ENCODE measurements at places on chromosomes 16 and 17.

GRCh38 chr16:66326991-66327513 lies 39.4 kb upstream of the CDH5 start:
- no peak for DNase-seq

- DNase-seq = no peak
Measured at GRCh38 chr17:78534492-78535272, 42.5 kb downstream of the DNAH17 start.

DNA sequence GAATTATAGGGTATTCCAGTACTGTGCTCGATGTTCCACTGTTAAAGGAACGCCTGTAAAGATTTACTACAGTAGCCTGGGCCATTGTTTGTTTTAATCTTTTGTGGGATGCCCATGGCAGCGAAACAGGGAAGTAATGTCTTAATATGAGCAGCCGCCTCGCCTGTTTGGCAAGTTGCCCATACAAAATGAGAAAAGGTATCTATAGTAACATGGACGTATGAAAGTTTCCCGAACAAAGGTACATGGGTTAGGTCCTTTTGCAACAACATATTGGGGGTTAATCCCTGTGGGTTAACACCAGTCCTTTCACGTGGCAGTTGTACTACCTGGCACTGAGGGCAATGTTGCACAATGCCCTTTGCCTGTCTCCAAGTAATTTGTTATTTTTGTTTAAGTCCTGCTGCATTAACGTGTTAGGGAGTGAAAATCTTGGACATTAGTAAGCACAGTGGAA lies 21.1 kb upstream of the TMC5 start:
- DNase-seq = no peak

DNA sequence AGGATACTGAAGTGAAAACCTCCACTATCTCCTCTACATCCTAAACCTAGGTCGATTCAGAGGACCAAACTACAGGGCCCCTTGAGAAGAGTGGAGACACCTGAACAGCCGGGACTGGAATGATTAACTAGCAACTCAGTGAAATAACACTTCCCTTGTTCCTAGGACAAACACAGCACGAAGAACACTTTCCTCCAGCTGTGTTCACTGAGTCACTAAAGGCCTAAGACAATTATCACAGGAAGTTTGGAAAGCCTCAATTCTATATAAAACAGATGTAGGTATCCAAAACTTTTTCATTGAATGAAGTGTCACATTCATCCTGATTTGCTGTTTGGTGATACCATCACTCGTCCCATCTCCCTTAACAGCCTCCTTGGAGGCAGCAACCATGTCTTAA lies 15.5 kb upstream of the CUEDC1 start:
- no peak for DNase-seq

DNA sequence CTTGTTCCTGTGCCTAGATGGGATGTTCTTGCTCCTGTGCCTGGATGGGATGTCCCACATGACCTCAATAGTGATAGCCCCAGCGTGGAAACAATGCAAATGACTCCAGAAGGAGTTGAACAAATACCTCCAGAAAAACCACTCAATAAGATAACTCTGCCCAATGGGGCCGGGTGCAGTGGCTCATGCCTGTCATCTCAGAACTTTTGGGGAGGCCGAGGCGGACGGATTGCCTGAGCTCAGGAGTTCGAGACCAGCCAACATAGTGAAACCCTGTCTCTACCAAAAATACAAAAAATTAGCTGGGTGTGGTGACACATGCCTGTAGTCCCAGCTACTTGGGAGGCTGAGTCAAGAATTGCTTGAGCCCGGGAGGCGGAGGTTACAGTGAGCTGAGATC lies 15.2 kb upstream of the LITAF start:
- DNase-seq = no peak

DNA sequence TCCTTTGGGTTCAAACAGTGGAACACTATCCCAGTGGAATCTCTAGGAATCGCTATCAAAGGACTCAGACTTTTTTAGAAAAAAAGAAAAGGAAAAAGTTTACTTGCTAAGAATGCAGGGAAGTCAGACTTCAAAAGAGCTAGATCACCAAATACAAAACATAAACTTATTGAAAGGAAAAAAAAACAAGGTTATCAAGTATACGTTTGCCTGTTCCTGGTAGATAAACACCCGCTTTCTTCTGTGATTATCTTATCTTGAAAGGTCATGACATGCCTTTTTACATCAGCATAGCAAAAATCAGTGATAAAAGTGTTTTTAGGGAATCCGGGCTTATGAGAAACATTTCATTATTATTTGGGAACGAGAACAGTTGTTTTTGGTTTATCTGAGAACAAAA lies 129.3 kb upstream of the TMEM97 start:
- DNase-seq = no peak

- DNase-seq = no peak
Measured at GRCh38 chr17:79826204-79826680, 13.0 kb downstream of the CBX4 start.

DNA sequence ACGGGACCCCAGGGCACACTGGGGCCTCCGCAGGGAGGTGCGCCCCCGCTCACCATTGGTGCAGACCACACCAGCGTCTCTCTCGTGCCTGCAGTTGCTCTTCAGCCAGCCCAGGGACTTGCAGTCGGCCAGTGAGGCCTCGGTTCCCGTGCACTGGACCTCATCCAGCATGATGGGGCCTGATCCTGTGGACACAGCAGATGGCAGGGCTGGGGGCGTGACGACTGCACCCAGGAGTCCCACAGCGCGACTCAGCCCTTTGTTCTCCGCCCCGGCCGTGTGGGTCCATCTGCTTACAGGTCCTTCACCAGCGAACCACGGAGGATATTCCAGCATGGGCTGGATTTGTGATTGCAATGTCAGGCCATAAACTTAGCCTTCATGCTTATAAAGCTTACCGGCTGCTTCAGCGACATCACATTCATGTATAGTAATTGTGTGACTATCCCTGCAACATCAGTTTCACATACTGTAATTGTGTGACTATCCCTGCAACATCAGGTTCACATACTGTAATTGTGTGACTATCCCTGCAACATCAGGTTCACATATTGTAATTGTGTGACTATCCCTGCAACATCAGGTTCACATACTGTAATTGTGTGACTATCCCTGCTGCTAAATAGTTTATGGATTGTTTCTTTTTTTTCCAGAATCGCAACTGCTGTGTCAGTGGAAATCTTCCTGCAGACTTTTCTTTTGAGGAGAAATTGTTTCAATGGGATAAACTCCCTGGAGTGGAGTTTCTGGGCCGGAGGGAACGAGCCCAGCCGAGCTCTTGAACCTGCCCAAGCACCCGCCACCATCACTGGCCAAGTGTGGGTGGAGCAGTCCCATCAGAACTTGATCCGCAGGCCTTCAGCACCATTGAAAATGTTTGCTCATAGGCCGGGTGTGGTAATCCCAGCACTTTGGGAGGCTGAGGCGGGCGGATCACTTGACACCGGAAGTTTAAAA lies 4.8 kb downstream of the LGALS3BP start:
- DNase-seq = no peak

- no peak for DNase-seq
Measured at GRCh38 chr16:4142268-4142667, 26.0 kb upstream of the ADCY9 start.

GRCh38 chr16:76268824-76269223 lies 8.4 kb upstream of the CNTNAP4 start:
- no peak for DNase-seq

DNA sequence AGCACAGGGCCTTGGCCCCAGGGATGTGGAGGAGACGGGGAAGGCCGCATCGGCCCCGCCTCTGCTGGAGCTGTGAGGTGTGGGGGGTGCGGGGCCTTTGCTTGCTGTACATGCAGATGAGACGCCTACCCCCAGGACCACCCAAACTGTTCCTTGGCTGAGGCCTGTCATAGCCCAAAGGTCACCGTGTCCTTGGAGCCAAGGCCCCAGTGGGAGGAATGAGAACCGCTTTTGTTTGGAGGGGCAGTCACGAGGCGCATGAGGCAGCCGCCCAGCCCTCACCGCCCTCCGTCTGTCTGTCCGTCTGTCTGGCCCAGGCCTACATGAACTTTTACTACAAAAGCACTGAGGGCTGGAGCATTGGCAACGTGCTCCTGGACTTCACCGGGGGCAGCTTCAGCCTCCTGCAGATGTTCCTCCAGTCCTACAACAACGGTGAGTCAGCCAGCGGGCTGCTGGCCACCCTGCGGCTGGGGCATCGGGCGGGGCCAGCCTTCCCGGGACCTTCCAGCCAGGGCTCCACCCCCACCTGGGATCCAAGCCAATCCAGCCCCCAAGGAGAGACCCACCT lies 8.8 kb downstream of the TAX1BP3 start:
- no peak for DNase-seq

DNA sequence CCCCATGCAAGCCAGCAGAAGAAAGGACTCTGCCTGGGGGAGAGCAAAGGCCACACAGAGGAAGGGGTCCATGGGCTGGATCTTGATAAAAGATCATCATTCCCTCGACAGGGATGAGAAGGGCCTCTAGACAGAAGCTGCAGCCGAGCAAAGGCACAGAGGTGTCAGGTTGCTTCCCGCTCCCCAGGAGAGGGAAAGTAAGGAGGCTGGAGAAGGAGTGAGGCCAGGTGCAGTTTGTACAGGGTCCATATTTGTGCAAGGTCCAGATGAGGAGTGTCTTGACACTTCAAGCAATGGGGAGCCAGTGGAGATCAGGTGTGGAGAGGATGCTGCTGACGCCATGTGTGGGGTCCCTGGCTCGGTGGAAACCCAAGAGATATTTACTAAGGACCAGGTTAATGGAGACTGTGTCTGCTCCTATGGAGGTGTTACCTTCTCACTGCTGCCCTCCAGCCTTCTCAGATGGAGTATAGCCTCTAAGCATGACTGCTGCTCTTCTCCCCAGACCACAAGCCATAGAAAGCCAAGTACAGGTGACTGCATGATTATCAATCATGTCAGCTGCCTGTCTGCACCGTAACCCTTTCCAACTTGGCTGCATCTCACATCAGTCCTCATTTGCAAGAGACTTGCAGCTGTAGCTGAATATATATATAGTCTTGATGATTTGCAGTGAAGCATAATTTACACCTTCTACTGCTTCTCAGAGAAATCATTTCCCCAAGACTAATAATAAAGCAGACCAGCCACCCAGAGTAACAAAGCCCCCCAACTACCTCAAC lies 21.1 kb downstream of the GAS7 start:
- DNase-seq = no peak
